Left ventricle myocardium superior (tissue), 1 donor: ENCODE measurements at places on chromosomes 16 and 17. TPM values are rescaled to one million over a fixed set of nuclear protein-coding genes. Genes with fewer than 3 reads are reported as not detected.

GRCh38 chr17:17823433-17824118 lies 13.2 kb downstream of the SREBF1 start:
- peak; percentile 92 for DNase-seq

GRCh38 chr17:36008998-36009665 lies 7.8 kb upstream of the CCL15 start:
- no peak for DNase-seq

DNA sequence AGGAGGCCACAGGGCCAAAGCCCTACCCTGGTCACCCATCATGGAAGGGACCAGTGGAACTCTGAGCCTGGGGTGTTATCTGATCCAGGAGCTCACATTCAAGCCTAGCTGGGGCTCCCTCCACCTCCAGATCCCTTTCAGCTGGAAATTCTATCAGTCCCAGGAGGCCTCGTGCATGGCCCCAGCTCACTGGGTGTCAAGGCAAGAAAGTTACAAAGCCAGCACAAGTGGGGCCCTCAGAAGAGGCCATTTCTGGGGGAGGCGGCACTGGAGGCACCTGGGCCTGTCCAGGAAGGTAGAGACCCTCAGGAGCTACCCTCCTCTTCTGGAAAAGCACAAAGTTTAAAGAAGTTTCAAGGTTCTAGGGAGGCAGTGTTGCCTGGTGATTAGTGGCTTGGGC lies 4.8 kb downstream of the CA7 start:
- DNase-seq: no peak

DNA sequence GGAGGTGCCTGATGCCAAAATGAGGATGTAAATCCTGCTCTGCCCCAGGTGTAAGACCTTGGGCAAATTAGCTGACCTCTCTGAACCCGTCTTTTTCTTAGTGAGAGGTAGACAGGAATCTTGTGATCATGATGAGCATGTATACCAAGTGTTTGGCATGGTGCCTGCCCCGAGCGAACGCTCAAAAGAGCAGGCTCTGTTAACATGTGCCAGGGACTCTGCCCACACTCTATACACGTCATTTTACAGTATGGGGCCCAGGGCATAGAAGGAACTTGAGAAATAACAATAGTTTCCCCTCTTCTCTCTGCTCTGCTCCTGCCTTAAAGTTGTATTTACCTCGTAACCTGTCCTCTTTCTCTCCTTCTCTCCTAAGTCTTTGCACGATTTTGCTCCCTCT lies 9.3 kb upstream of the MAF start:
- no peak for DNase-seq

- DNase-seq: no peak
These were observed 8.6 kb upstream of the SKAP1 start for GRCh38 chr17:48438516-48439061.

DNA sequence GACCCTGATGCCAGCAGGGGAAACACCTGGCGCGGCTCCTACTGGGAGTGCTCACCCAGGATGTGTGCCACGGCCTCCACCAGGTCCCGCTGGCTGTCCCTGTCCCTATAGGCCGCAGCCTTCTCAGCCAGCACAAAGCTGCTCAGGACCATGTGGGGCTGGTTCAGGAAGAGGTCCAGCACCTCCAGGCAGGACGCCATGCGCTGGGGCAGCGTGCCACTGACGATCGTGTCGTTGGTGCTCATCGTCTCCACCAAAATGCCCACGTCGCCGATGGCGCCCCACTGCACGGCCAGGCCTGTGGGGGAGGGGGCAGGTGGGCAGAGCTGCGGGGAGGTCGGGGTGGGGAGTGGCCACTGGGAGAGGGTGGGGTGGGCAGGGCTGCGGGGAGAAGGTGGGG lies 15.9 kb upstream of the DUS1L start:
- DNase-seq: no peak

DNA sequence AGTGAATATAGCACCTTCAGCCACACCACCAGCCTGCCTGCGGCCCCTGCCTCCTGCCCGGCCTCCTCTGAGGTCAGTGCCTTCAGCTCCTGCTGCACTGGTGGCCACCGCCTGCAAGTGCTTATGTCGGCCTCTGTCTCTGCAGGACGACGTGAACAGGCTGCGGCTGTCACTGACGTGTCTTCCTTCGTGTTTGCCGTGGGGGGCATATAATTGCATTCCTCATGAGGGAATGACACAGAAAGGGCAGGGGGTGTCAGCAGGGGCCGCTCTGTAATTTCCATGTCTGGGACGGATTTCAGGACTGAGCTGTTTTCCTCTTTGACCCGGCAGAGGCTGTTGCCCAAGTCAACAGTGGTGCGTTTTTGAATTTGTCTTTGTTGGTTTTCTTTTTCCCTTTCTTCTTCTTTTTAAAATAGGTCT lies 28.5 kb downstream of the CMIP start:
- no peak for DNase-seq

The ENPP7 gene
- not detected for total RNA-seq

The GOT2 gene
- 555 TPM for total RNA-seq

The BLMH gene
- total RNA-seq: 15.7 TPM

The GP1BA gene
- not detected for total RNA-seq

The KRTAP2-3 gene
- not detected for total RNA-seq

The PRCD gene
- 4.3 TPM for total RNA-seq

The ASPA gene
- total RNA-seq: 3.7 TPM
